ENCODE measurements at places on chromosomes 6 and 20.

DNA sequence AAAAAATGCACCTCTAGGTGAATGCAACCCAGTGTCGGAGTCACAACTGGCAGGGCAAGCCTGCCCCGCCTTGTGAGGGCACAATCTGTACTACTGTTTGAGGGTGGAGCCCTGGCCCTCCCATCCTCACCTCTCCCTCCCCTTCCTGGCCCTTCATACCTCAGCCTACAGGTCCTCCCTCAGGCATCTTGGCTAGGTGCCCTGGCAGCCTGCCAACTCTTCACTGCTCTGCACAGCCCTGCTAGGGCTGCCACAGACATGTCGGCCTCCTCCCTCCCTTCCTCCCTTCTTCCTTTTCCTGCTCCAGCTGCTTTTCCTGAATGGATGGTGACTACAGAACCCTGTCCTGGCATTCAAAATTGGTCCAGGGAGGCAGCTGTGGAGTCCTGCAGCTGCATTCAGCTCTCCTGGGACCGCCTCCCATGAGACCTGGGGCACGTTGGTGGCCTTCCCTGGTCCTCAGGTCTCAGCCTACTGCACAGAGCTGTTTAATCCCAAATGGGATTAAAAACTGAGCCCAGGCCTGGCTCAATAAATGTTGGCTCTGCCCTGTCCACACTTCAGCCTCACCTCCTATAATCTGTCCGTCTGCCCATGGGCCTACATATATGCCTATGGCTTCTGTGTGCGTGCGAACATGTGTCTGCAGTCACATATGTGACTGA is 52.7 kb downstream of the CDH22 start:
- peak; percentile 89 for DNase-seq

- DNase-seq: no peak
Measured at GRCh38 chr6:133568970-133569889, 319.7 kb upstream of the TCF21 start.

- no peak for DNase-seq
Measured at GRCh38 chr6:20559924-20560551, 25.8 kb downstream of the CDKAL1 start.

DNA sequence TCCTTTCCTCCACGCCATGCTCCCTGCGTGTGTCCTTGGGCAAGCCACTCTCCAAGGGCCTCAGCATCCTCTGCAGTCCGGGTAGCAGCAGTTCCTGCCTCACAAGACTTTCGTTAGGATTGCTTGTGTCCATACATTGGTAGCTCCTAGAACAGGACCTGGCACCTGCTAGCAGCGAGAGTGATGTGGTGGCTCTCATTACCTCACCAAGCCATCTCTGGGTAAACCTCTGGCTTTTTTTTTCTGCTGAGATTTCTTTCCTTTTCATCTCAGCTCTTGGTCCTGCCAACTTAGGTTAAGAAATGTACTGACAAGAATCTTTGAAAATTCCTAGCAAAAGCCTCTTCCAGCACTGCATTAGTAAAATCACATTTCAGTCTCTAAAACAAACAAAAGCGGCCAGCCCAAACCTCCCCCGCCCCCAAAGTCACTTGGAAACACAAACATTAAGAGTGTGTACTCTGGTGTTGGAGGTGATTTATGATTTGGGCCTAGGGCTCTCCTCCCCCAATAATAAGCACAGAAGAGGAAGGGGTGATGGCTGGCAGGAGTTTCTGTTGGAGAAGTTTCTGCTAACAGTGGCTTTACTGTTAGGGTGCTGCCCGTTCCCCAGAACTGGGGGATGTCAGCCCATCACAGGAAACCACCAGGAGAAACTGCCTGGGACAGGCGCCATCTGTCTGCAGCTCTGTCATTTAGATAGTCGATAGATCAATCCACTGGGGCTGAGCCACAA is 199.2 kb downstream of the CD83 start:
- DNase-seq: peak; percentile 48

DNA sequence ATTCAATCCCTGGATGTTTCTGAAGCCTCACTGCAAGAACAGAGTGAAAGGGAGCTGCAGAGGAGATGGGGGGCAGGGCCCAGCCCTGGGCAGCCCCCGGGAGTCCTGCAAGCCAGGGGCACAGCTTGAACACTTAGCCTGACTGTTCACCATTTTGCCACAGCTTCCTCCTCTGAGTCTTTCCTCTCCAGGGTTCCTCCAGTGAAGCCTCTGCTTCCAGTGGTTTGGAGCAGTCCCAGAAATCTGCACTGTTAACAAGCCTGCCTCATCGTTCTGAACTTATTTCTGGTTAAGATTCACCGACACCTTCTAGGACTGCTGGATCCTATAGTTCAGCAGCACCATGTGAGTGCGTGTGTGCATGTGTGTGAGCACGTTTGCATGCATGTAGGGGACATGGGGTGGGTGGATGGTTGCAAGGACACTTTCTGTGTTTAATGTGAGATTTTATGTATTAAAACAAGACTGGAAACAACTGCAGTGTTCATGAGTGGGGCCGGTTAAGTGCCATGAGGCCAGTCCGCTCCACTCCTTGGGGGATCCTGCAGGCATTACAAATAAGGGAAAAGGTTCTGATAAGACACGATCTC is 24.6 kb downstream of the CEBPB start:
- no peak for DNase-seq

DNA sequence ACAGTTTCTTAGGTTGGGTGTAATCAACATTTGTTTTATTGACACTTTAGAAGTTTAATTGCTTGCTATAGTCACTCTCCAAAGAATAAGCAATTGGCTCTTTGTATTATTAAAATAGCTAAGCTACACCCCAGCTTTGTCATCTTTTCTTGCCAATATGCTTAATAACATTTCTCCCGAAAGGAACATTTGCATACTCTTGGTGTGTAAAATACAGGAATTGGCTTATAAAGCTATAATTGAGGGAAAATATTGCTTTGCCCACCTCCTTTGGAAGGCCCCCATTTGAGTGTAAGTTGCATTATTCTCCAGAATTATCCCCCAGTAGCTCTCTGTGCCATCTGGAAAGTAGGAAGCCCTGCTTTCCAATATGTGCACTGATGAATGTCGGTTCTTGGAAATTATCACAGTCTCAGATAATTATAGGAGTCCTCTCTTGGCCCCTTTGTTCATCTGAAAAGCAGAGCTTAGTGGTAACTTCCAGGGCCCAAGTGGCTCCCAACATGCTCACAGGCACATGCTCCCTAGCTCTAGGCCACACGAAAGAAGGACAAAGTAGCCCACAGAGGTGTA is 92.4 kb upstream of the B3GAT2 start:
- no peak for DNase-seq

- no peak for DNase-seq
Measured at GRCh38 chr20:47751449-47751848, 33.8 kb downstream of the SULF2 start.

DNA sequence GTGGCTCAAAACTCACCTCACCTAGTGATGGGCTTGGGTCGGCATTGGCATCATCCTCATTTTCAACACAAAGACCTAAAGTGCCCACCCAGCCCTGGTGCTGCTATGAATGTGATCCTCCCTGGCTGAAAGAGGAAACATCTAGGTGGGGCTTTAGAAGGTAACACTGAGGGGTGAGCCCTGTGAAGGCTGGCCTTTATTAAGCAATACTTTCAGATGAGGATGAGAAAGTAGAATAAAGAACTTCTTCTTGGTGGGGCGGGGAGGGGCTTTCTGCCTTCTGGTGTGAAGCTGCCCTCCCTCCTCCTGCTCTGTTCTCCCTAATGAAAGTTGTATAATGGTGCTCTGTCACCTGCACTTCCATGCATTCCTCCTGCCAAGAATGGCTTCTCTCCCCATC is 133.0 kb upstream of the TRAF3IP2 start:
- no peak for DNase-seq

DNA sequence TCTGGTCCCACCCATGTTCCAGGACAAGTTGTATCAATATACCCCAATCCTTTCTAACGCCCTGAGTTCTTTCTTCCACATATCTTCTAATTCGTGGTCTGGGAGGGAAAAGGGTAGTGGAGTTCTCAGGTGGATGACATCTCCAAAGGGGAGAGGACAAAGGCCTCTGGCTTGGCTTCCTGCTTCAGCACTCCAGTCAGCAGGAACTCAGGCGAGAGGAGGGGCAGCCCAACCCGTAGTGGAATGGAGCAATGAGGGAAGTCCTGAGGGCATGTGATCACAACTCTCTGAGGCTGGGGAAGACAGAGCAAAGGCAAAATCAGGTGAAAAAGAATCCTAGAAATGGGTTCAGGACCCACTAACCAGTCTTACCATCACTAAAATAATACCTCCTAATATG is 9.6 kb upstream of the NRM start:
- peak; percentile 77 for DNase-seq

- no peak for DNase-seq
Measured at GRCh38 chr6:45417436-45417835, 39.7 kb upstream of the SUPT3H start.

DNA sequence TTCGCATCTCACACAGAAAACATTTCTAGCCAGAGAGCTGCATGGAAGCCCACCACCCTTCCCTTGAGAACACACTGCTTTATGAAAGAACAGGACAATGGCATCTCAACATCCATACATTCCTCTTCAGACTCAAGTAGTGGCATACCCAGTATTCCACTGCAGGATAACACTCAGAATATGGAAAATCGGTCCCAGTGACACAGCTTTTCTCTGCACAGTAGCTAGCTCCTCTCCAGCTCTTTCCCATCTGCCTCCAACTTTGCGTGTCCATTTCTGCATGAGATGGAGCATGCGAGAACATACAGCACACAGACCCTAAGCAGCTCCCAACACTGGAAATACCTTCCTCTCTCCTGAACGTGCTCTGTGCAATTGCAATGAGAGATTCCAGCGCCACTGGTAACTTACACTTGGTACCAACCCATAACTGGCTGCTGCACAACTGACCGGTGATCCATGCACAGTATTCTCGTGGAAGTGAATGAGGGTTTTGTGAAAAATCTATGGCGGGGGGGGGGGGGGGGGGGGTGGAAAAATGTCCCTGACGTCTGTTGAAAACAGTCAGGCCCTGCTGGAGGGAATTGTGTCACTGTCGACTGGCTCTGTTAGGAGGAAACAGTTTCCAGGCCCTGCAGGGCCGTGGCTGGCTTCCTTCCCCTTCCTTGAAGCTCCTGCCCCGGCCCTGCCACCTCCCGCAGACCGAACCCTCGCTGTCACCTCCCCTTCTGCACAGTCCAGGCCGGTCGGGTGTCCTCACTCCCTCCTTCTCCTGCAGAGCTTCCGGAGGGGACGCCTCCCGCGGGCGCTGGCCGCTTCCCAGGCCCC is 265.9 kb upstream of the QKI start:
- DNase-seq: no peak

DNA sequence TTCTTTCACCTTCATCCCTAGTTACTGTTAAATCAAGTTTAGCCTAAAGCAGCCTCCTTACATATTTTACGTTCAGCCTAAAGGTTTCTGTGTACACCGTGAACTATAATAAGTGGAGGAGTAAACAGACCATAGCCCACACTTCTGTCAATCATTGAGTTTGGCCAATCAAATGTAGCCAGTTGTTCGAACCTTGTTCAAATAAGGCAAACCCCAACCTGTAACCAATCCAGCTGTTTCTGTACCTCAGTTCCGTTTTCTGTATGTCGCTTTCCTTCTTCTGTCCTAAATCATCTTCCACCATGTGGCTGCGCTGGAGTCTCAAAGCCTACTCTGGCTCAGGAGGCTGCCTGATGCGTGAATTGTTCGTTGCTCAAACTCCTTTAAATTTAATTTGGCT is 1.8 kb upstream of the FBXO30 start:
- no peak for DNase-seq

- DNase-seq: no peak
Measured at GRCh38 chr6:146741609-146742008, 142.8 kb downstream of the ADGB start.

DNA sequence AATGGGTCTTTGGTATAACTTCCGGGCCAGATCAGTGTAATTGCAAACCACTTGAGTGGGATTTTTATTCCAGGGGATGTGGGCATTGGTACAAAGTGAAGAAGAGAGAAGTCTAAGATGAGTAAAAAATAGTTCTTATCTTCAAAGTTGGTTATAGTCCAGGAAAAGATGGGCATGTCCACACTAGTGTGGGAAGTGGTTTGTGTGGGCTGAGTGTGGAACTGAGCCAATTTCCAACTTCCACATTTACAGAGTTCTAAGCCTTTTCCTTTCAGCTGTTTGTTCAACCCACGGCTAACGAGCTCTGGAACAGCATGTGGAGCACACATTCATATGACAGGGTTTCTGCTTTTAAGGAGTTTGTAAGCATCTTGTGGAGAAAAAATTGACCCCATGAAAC is 72.3 kb upstream of the IFNGR1 start:
- no peak for DNase-seq

GRCh38 chr20:51899674-51900073 is 97.4 kb upstream of the SALL4 start:
- DNase-seq: no peak

DNA sequence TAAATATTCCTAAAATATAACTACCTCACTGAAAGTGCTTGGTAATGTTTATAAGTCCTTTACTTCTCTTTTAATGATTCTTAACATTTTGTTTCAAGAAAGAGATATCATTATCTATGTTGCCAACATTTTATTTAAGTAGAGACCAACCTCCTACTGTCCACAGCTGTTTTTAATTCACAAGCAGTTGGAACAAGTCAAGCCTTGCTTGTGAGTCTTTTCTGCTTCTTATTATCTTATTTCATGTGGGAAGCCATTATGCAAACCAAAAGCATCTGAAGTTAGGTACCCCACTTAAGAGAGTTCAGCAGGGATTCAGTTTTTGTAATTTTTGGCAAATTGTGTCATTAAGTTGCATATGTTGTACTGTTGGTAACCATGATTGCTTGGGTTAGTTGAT is 1714.5 kb downstream of the GRIK2 start:
- no peak for DNase-seq

DNA sequence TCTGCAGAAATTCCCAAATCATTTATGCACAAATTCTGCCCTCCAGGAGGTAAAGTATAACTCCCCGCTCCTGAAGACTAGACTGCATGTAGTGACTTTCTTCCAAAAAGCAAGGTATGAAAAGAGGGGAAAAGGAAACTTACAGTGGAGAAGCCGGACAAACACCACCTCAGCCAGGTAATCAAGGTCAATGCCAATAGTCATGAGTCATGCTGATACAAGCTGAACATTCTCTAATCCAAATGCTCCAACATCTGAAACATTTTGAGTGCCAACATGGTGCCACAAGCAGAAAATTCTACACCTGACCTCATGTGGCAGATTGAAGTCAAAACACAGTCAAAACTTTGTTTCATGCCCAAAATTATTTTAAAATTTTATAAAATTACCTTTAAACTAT is 165.6 kb downstream of the FOXA2 start:
- no peak for DNase-seq

DNA sequence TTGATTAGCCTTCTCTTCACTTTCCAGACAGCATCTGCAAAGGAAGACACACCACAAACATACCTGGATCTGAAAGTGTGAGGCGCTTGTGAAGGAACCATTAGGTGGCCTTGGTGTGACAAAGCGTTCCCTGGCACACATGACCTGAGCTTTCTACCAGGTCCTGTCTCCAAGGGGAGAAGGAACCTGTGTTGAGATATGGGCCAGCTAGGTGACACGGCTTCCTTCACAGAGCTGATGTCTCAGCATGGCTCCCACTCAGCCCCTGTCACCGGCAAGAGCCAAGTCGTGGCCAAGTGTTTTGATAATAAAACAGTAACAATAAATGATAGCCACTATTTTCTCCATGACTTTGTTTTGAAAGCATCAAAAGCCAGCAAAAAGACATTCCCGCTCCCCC is 20.3 kb upstream of the TAGAP start:
- no peak for DNase-seq
